Renal pelvis (tissue), 12 donors: ENCODE measurements at places on chromosomes 5 and 9.
A peak's percentile ranks its signal among the peaks of the same experiment; 100 is the strongest.

DNA sequence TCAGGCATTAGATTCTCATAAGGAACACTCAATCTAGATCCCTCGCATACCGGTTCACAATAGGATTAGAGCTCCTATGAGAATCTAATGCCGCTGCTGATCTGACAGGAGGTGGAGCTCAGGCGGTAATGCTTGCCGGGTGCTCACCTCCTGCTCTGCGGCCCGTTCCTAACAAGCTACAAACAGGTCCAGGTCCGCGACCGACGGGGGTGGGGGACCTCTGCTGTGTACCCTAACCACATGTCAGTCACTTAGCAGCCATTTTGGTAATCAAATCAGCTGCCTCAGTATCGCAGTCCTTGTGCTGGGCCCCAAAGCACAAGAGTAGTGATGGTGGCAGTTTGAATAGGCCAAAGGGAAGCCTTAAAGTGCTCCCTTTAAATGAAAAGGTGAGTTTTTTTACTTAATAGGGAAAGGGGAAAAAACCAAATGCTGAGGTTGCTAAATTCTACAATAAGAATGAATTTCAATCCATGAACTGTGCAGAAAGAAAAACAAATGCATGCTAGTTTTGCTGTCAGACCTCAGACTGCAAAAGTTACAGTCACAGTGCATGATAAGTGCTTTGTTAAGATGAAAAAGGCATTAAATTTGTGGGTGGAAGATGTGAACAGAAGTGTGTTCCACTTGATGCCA is 67.0 kb upstream of the TNPO1 start:
- no peak for DNase-seq

GRCh38 chr5:98248949-98249348 is 524.5 kb upstream of the RGMB start:
- no peak for DNase-seq

- DNase-seq = peak; percentile 75
Measured at GRCh38 chr9:2727966-2728613, 10.8 kb downstream of the KCNV2 start.

DNA sequence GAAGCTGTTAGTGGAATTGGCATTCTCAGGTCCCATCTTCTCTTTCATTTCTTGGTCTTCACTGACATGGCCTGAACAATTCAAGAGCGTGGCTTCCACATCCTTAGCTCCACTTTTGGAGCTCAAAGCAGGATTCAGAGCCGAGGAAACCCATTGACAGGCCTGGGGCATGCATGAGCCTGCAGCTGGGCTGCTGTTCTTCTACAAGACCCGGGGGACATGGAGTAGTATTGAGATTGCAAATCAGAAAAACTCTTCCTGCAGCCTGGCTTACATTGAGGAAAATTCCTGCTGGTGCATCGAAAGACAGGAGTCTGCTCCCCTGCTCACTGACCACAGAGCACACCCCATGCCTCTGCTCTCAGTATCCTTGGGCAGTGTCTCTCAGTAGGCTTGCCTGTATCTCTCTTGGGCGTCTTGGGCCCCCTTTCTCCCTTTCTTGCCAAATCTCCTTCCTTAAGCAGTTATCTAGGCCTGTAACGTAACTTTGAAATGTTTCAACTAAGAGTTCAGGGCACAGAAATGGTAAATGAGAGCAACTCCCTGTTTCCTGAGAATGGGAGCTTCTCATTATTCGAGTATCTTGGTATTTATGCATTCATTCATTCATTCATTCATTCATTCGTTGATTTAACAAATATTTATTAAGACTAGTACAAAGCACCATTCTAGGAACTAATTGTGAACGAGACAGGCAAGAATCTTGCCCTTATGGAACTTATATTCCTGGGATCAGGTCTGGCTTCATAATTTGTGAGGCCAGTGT is 603.6 kb upstream of the CLINT1 start:
- no peak for DNase-seq

- no peak for DNase-seq
Measured at GRCh38 chr5:176603091-176603490, 6.9 kb downstream of the GPRIN1 start.

DNA sequence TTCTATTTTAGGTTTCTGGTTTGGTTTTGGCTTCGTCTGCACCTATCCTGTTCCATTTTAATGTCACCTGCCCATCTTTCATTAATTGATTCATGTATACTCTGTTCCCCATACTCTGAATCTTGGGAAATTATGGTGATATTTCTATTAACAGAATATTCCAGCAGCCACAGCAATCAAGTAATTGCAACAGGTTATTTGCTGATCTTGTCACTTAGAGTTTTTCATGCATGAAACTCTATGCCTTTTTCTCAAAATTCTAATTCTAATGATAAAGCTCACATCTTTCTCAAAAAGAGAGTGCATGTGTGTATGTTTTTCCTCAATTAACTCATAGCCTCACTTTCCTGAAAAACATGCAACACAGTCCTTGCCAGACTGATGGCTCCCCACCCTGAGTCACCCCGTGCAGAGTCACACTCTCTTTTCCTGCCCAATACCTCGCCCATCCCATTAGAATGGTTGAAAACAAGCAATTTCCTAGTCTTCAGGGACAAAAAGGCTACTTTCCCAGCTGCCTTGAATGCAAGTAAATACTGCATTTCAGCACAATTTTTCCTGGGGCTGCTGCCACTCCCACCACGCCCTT is 15.6 kb downstream of the GFRA3 start:
- DNase-seq = no peak

DNA sequence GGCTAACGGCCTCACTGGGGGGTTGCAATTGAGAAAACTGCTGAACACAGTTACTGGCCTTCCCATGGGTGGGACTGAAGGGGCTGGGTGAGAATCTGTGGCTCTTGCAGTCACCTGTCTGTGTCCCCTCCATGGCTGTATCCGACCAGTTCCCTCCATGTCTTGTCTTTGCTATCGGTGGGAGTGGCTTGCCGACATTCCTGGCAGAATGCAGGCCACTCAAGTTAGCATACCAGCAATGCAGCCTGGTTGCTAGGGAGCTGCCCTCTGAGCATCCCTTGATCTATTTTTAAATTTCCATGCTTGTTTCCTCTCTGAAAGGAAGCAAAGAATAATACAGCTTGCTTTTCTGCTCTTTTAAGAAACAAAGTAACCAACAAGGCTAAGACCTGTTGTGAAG is 1509.7 kb upstream of the WWC1 start:
- DNase-seq = no peak

- DNase-seq = no peak
Measured at GRCh38 chr9:77587851-77588250, 60.3 kb downstream of the GNA14 start.
